ENCODE measurements at places on chromosomes 1 and 21.
A peak's percentile ranks its signal among the peaks of the same experiment; 100 is the strongest.

GRCh38 chr1:178060789-178061556 is 32.9 kb upstream of the RASAL2 start:
- peak; percentile 59 for DNase-seq

DNA sequence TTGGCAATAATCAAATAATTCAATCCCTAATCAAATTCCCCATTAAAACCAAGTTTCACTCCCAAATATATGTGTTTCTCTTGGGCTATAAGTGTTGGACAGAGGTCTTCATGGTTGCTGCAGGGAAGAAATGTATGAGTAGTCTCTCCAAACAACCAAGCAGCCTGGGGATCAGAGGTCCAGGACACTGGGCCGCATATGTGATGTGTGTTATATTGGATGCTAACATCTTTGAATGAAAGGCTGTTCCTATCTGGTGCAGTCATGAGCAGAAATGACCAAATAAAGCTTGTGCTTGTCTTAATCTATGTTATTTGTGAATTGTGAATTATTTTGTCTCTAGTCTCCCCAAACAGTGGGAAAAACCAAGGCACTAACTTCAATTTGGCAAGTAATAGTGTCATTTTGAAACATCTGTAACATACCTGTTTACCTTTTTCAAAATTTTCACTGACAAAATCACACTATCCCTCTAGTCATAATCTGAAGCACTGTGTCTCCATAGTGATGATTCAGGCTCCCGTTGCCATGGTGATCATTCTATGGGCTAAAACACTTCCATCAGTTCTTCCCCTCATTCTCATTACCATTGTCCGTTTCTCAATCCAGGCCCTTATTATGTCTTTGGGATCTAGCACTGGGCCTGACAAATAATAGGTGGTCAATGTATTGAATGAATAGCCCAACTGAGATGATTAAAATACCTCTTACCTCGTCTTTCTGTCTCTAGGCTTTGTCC is 12.5 kb upstream of the TADA1 start:
- DNase-seq, result no peak

DNA sequence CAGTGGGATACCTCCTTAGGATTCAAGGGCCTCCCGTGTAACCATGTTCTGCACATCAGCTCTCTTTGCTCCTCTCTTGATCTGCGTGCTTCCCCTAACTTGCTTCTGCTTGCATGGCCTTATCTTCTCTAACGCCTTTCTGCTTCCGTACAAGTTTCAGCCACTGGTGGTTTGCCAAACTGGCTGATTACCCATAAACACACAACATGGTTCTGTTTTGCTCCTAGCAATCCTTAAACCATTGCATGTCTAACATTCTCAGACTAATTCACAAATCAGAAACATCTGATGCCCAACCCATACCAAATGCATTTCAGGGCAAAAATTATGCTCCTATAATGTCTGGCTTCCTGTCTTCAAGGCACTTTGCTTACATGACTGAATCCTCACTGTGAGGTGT is 166.4 kb downstream of the PBX1 start:
- no peak for DNase-seq

DNA sequence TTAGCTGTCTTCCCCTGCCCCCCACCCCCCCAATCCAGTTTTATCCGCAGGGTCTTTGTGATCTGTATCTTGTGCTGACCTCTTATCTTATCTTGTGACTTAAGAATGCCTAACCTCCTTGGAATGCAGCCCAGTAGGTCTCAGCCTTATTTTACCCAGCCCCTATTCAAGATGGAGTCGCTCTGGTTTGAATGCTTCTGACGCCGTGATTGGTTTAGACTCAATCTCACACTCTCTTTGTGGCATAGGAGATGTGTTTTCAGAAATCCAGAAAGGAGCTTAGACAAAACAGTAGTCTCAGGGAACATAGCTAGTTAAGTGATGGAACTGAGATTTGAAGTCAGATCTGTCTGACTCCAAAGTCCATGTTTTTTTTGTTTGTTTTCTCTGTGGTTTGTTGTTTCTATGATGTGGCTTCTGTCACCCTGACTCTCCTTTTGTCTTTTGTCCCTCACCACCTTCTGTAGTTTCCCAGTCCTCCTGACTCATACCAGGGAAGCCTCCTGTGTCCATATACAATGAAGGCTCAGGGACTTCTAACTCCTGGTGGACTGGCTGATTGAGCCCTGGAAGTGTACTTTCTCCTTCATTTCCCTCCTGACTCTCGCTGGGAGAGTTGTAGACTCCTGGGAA is 18.1 kb upstream of the USP24 start:
- DNase-seq, result no peak

DNA sequence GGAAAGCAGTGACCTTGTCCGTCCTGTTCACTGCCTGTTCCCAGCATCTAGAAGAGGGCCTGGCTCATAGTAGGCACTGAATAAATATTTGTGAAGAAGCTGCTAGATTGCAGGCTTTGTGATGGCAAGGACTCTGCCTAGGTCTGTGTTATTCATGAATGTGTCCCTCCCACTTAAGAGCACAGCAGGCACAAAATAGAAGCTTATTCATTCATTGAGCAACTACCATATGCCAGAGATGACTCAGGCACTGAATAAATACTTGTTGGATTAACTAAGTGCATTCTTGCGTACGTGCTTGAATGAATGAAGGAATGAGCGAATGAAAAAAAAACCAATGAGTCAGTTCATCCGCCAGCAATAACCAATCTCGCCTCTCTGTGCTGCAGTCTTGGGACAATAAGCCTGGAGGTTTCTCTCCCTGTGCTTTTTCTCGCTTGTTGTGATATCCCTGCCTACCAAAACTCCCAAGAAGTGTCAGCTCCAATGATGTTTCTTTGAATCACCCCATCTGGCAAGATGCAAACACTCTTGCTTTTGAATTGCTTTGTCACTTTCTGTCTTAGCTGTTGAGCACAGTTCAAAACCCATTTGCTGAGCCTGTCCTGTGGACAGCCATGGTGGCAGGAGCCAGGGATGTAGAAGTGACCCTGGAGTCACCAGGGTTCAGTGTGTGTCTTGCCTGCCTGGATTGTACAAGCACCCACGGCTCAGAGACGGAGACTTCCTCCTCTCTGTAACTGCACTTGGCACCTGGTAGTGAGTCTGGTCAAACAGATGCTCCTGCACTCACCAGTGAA is 143.9 kb downstream of the KAZN start:
- peak; percentile 67 for DNase-seq

DNA sequence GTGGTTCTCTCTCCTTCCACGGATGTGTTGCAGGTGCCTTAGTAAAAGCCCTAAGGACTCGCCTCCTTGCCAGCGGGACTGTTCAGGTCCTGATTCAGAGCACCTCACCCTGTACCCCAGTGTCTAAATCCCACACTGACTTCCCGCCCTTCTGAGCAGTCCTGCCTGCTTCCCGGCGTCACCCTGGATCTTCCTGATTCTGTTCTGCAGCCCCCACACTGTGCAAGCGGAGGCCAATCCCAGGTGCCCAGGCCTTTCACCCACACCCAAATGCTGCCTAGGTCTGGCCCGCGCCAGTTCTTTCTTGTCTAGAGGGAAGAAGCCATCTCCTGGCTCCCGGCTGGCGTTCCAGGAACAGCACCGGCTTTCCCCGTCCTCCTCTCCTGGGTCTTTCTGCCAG is 95.9 kb upstream of the GALNT2 start:
- no peak for DNase-seq

DNA sequence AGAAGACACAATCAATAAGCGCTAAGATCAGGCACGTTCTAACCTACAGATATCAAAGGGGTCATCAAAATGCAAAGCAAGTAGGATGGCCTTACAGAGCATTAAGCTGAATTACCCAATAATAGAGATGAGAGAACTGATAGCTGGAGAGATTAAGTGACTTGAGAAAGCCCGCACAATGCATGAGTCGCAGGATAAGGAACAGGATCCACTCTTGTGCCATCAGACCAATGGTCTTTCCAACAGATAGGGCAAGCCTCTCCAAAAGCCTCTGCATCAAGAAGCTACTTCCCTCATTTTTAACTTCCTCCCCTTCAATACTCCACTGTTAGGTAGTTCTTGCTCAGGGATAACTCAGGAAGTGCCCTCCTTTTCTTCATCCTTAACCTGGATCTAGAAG is 2.6 kb downstream of the CHML start:
- DNase-seq, result no peak

DNA sequence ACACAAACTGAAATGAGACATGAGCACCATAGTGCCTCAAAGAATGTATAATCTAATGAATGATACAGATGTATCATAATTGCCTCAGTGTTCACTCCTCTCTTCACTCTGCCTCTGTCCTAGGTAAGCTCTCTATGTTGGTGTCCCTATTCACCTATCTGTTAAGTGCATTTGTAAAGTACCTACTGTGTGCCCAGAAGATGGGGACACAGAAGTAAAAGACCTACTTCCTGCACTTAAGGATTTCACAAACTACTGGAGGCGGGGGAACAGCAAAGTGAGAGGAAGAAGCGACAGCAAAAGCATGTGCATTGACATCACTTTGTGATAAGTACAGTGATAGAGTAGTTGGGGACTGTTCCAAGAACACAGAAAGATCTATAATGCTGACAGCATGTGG is 18.1 kb downstream of the RD3 start:
- DNase-seq, result no peak

- no peak for DNase-seq
These were observed 121.0 kb downstream of the LRRC40 start for GRCh38 chr1:70084314-70084915.

- DNase-seq, result no peak
These were observed 38.3 kb downstream of the ECE1 start for GRCh38 chr1:21251773-21252471.

DNA sequence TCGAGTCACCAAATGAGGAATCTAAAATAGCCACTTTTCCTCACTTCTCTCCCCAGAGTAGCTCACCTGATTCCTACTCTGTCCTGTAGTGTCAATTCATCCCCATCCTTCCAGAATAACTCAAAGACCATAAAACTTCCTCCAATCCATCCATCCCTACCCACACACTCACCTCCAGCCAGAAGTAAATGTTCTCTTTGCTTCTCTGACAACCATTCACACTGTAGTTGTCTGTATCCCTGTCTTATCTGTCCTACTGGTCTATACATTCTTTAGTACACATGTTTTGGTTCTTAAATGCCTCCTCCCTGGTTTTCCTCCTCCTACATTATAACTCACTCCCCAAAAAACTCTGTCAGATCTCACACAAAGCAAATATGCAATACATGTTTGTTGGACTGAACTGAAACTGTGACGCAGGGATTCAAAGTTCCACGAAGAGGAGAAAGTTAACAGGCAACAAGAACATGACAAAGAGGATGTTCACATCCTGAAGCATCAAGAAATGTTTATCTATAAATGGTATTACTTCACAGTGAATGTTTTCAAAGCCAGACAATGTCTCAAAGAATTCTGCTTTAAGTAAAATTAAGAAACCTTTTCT is 11.0 kb downstream of the TP53BP2 start:
- DNase-seq, result no peak

GRCh38 chr1:224541901-224542630 is 74.1 kb upstream of the CNIH3 start:
- DNase-seq, result no peak

GRCh38 chr1:91894036-91894761 is 8.2 kb upstream of the TGFBR3 start:
- DNase-seq, result no peak

DNA sequence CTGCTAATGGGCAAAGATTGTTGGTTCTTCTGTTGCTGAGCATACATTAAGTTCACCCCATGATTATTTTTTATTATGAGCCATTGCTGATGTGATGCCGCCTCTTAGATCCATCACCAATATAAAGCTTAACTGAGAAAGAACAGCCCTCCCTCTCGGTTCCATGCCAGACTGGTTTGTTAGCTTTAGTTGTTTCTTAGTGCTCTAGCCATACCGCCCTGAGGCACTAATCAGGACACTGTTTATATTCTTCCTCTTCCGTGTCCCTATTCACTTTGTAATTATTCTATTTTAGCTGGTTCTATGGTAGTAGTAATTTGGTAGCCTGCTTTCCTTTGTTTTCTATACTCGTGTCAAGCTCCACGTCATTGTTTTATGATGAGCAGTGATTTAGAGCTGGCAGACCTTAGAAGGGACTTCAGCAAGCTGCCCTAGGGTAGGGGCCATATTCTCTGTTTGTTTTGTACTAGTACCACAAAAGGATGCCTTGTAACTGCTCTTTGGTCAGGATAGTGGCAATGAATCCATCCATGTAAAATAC is 27.3 kb upstream of the PDPN start:
- no peak for DNase-seq

DNA sequence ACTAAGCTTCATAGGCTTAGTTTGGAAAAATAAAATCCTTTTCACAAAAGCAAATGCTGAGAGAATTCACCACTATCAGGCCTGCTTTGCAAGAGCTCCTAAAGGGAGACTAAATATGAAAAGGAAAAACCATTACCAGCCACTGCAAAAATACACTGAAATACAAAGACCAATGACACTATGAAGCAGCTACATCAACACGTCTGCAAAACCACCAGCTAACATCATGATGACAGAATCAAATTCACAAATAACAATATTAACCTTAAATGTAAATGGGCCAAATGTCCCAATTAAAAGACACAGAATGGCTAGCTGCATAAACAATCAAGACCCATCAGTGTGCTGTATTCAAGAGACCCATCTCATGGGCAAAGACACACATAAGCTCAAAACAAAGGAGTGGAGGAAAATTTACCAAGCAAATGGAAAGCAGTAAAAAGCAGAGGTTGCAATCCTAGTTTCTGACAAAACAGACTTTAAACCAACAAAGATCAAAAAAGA is 28.8 kb downstream of the AKT3 start:
- no peak for DNase-seq

GRCh38 chr1:109929588-109930251 is 19.1 kb downstream of the CSF1 start:
- peak; percentile 17 for DNase-seq

DNA sequence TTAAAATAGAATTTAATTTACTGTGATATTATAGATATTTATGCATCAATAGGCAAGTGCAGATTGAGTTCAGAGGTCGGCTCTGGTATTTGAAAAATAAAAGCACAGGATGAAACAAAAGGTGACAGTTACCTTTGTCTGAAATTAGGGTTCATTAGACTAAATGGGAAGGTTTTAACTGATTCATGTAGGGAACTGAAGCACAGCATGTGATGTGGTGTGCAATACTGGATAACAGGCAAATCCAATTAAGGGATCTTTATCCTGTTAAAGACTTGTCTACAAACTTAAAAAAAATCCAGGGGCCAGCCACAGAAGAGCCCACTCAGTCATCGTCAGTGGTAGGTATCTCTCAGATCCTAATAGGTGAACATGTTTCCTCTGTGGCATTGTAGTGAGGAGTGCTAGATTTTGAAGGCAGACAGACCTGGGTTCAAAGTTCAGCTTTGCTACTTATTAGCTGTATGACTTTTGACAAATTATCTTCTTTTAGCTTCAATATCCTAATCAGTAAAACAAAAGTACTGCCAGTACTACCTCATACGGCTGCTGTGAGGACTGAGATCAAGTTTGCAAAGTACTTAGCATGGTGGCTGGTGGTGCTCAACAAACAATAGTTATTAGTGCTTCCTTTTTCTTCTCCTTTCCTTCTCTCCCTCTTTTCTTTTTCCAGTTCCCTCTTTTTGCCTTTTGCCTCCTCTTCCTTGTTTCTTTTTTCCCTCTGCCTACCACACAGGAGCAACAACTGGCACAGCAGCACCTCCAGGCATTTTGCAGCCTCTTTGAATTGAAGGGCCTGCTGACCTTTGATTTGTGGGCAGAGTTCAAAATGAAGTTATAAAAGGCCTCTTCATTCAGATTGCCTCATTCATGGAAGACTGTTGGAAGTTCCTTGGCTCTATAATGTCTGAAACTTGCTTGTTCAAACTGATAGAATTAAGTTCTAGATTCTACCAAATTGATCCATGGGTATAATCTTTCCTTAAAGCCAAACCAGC is 44.9 kb upstream of the FOXD3 start:
- DNase-seq, result no peak

Measured in H9 (cell line).